ENCODE measurements at places on chromosomes 5 and 9.
A peak's percentile ranks its signal among the peaks of the same experiment; 100 is the strongest.

GRCh38 chr5:57504357-57504756 lies 21.7 kb upstream of the ACTBL2 start:
- no peak overlapping the region for H3K4me3 ChIP-seq
- H3K36me3 ChIP-seq = no peaks in the 10 kb centered on the region
- no peak overlapping the region for H3K27ac ChIP-seq
- no peaks in the 10 kb centered on the region for H3K27me3 ChIP-seq
- DNase-seq = no peak
- H3K4me1 ChIP-seq = peaks cover 4% of the 10 kb centered on the region

- peaks cover 18% of the 10 kb centered on the region for H3K27me3 ChIP-seq
- no peak overlapping the region for H3K27ac ChIP-seq
- H3K4me3 ChIP-seq = no peak overlapping the region
- no peaks in the 10 kb centered on the region for H3K36me3 ChIP-seq
Measured at GRCh38 chr5:58273711-58274110, 186.2 kb downstream of the PLK2 start.

DNA sequence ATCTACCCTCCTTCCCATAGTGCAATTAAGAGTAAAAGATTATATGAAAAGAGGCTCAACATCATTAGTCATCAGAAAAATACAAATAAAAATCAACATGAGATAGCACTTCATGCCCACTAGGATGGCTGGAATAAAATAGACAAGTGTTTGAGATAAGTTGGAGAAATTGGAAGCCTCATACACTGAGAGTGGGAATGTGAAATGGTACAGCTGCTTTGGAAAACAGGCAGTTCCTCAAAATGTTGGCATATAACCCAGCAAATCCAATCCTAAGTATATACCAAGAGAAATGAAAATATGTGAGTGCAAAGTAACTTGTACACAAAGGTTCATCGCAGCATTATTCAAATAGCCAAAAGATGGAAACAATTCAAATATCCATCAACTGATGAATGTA lies 9.8 kb downstream of the SPATA31D3 start:
- no peaks in the 10 kb centered on the region for H3K4me1 ChIP-seq
- no peak for DNase-seq
- no peak overlapping the region for H3K27ac ChIP-seq
- no peaks in the 10 kb centered on the region for H3K27me3 ChIP-seq

GRCh38 chr9:133058550-133059320 lies 3.0 kb upstream of the CEL start:
- H3K27me3 ChIP-seq = no peaks in the 10 kb centered on the region
- H3K27ac ChIP-seq = peak overlapping the region; percentile 82
- DNase-seq = no peak
- H3K36me3 ChIP-seq = peaks cover 52% of the 10 kb centered on the region
- H3K4me1 ChIP-seq = peaks cover 43% of the 10 kb centered on the region
- H3K4me3 ChIP-seq = no peak overlapping the region

DNA sequence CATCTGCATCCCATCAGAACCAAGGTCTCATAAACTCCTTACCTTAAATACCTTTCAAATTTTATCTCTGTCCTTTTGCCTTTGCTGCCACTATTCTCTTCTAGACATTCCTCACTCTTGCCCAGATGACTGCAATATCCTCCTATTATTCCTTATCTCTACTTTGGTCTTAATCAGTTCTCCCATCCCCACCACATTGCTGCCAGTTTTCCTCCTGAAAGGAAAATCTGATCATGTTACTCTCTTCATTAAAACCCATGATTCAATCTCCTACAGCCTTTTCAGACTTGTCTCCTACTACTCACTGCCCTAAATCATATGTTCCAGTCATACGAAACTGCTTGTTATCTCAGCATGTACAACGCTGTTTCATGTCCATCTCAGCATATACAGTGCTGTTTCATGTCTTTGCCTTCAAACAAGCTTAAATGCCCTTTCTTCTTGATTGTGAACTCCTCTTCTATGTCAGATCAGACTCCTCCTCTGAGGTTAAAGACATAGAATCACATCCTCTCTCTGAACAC lies 152.6 kb upstream of the FST start:
- peaks cover 3% of the 10 kb centered on the region for H3K27me3 ChIP-seq
- H3K4me1 ChIP-seq = no peaks in the 10 kb centered on the region
- no peak for DNase-seq
- no peak overlapping the region for H3K4me3 ChIP-seq
- H3K27ac ChIP-seq = no peak overlapping the region

DNA sequence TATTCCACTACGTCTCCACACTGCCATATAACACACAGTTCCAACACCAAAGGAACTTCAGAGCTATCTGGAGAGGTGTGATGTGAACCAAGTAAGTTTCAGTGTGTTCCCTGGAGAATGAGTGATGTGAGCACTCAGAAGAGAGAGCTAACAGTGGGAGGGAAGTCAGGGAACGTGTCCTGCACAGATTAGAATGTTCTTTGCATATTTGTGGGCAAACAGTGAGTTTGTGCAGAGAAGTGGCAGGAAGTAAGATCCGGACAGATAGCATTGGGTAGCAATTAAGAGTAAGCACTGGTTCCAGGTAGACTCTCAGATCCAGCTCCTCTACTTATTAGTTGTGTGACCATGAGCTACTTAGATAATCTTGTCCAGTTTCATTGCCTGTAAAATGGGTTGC lies 206.4 kb downstream of the PDZD2 start:
- no peak overlapping the region for H3K27ac ChIP-seq
- no peaks in the 10 kb centered on the region for H3K27me3 ChIP-seq
- no peak for DNase-seq
- H3K4me3 ChIP-seq = no peak overlapping the region
- no peaks in the 10 kb centered on the region for H3K36me3 ChIP-seq

DNA sequence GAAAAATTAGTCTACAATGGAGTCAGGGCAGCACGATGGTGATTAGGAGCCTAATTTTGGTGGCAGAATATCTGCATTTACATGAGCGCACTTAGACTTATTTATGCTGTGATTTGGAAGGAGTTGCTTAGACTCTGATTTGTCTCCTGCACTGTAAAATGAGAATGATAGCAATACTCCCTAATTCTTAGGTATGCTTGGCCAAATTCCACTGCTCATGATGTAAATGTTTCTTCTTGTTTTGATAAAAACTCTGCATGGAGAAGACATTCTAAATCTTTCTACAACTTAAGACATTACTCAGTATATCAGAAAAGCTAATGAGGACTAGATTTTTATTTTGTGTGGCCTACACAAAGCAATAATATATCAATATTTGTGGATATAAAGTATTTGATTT lies 205.4 kb downstream of the CDH18 start:
- no peaks in the 10 kb centered on the region for H3K27me3 ChIP-seq
- H3K27ac ChIP-seq = no peak overlapping the region
- no peaks in the 10 kb centered on the region for H3K4me1 ChIP-seq
- DNase-seq = no peak
- no peak overlapping the region for H3K4me3 ChIP-seq
- no peaks in the 10 kb centered on the region for H3K36me3 ChIP-seq
